ENCODE measurements at places on chromosomes 2 and 18. TPM values are rescaled to one million over a fixed set of nuclear protein-coding genes. Genes with fewer than 3 reads are reported as not detected.

GRCh38 chr2:239137898-239138283, 262.9 kb downstream of the HDAC4 start:
- H3K36me3 ChIP-seq = peaks cover 38% of the 10 kb centered on the region
- no peak for DNase-seq
- H3K4me1 ChIP-seq = no peaks in the 10 kb centered on the region
- no peak overlapping the region for H3K27ac ChIP-seq
- H3K4me3 ChIP-seq = no peak overlapping the region
- H3K27me3 ChIP-seq = no peaks in the 10 kb centered on the region

- H3K4me1 ChIP-seq = no peaks in the 10 kb centered on the region
- DNase-seq = no peak
- peaks cover 4% of the 10 kb centered on the region for H3K27me3 ChIP-seq
- no peaks in the 10 kb centered on the region for H3K36me3 ChIP-seq
- H3K4me3 ChIP-seq = no peak overlapping the region
Observed at GRCh38 chr2:84649487-84650142, 133.3 kb downstream of the DNAH6 start.

DNA sequence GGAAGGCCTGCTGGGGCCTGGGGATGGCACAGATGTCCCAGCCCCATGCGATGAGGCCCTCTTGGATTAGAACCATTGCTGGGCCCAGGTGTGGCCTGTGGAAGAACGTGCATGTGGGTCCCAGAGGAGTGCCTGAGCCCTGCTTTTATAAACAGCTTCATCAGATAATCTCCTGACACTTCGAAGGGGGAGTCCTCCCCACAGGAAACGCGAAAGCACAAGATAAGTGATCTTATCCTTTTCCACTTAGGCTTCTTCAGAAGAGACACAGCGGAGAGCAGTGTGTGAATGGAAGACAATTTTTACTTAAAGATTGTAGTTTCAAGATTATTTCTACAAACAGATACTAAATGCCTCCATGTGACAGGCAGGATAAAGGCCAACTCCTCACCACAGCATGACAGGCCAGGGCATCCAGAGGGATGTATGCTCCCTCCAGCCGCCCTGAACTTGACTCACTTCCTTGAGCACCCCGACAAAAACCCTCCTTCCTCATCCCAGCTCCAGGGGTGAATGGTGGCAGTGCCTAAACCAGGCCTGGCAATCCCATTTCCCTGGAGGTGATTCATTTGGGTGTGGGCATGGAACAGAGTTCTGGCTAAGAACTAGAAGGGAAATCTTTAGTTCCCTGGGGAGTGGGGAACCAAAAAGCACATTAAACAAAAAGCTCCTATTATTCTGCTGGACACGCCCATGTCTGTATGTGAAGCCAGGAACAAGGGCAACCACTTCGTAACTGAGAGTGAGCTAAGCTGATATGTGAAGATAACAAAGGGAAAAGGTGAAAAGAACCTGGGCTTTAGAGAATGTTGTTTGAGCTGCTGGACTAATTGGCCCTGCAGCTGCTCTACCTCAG, 56.2 kb upstream of the TMEM163 start:
- no peak overlapping the region for H3K4me3 ChIP-seq
- H3K27me3 ChIP-seq = no peaks in the 10 kb centered on the region
- H3K36me3 ChIP-seq = no peaks in the 10 kb centered on the region
- no peak overlapping the region for H3K27ac ChIP-seq
- DNase-seq = no peak

DNA sequence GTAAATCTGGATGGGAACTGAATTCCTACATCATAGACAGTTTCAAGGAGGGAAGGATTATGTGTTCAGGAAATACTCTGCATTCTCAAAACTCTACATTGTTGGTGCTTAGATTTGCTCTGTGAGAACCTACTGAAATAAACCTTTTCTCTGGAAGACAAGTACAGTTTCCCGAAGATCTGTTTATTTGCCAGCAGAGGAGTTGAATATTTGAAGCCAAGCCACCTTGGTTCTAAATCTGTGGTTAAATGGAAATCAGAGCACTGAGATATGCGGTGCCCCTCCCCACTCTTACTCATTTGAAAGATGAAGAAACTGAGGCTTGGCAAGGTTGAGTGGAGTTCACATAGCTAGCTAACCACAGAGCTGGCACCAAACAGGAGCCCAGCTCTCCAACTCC, 146.3 kb upstream of the CTAGE1 start:
- peaks cover 47% of the 10 kb centered on the region for H3K27me3 ChIP-seq
- no peak overlapping the region for H3K27ac ChIP-seq
- H3K4me3 ChIP-seq = no peak overlapping the region
- peaks cover 13% of the 10 kb centered on the region for H3K4me1 ChIP-seq

- H3K27ac ChIP-seq = no peak overlapping the region
- peaks cover 4% of the 10 kb centered on the region for H3K36me3 ChIP-seq
- no peak overlapping the region for H3K4me3 ChIP-seq
- no peaks in the 10 kb centered on the region for H3K4me1 ChIP-seq
- peaks cover 2% of the 10 kb centered on the region for H3K27me3 ChIP-seq
Observed at GRCh38 chr2:100494712-100495111, 24.4 kb downstream of the NMS start.

DNA sequence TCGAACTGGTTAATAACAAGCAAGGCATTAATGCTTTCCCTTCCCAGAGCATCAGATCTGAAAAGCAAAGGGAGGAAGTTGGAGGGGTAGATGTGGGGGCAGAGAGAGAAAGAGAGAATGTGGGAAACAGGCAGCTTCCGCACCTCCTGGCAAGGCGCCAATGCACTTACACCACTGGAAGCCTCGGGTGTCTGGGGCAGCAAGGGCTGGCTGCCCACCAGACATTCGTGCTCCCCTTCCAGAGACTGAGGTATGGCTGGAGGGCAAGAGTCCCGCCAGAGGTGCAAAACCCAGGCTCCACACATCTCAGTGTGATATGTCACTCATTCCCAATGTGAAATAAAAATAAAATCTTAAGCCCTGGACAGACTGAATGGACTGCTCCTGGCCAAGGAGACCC, 46.4 kb downstream of the TEX51 start:
- H3K36me3 ChIP-seq = peaks cover 59% of the 10 kb centered on the region
- no peak for DNase-seq
- peaks cover 100% of the 10 kb centered on the region for H3K27me3 ChIP-seq

GRCh38 chr2:188399159-188399558, 107.5 kb downstream of the GULP1 start:
- no peaks in the 10 kb centered on the region for H3K27me3 ChIP-seq
- H3K36me3 ChIP-seq = peaks cover 10% of the 10 kb centered on the region
- no peak for DNase-seq
- peaks cover 42% of the 10 kb centered on the region for H3K4me1 ChIP-seq
- H3K4me3 ChIP-seq = no peak overlapping the region

DNA sequence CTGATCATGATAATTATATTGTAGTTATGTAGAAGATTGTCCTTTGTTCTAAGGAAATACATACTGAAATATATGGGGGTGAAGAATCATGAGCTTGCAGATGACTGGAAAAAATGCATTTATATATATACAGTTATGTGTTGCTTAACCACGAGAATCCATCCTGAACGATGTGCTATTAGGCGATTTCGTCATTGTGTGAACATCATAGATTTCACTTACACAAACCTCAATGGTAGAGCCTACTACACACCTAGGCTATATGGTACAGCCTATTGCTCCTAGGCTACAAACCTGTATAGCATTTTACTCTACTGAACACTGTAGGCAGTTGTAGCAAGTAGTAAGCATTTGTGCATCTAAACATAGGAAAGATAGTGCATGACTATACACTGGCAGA, 2.6 kb upstream of the ACAA2 start:
- H3K27ac ChIP-seq = no peak overlapping the region
- H3K27me3 ChIP-seq = no peaks in the 10 kb centered on the region
- no peak overlapping the region for H3K4me3 ChIP-seq
- H3K36me3 ChIP-seq = peaks cover 7% of the 10 kb centered on the region
- no peak for DNase-seq

DNA sequence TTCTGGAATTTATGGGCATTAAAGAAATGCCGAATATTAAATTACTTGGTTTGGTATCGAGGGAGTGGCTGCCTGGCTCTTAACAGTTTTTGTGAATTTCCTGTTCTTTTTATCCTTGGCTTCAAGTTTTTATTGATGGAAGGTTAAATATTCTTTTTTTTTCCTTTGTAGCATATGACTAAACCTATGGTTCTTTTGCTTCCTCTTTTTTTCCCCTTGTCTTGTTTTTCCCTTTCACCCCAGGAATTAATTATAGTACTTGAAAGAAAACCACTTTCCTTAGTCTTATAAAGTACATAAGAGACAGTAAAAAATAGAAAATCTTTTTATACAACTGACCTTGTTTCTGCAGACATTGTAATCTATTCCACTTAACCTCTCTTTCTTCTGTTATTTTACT, 42.4 kb downstream of the MGAT5 start:
- H3K4me1 ChIP-seq = peaks cover 17% of the 10 kb centered on the region
- no peak overlapping the region for H3K27ac ChIP-seq
- no peak for DNase-seq
- no peaks in the 10 kb centered on the region for H3K27me3 ChIP-seq
- no peaks in the 10 kb centered on the region for H3K36me3 ChIP-seq

DNA sequence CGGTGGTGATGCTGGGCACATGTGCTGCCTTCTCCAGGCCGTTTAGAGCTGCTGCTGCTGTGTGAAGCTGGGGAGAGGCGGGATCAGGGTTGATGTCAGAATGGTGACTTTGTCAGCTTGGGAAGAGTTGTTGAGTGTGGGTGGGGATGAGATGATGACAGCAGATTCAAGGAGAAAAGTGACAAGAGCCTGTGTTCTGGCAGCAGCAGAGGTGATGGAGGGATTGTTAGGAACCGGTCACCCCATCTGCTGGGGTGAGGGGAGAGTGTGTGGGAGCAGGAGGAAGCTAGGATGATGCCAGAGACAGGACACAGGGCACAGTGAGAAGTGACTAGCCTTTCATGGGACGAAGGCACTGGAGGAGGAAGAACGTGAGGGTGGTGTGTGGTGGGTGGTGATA, 345.5 kb downstream of the RNF144A start:
- peaks cover 1% of the 10 kb centered on the region for H3K36me3 ChIP-seq
- H3K27me3 ChIP-seq = no peaks in the 10 kb centered on the region
- DNase-seq = no peak
- no peak overlapping the region for H3K27ac ChIP-seq
- H3K4me3 ChIP-seq = no peak overlapping the region
- H3K4me1 ChIP-seq = peaks cover 10% of the 10 kb centered on the region

DNA sequence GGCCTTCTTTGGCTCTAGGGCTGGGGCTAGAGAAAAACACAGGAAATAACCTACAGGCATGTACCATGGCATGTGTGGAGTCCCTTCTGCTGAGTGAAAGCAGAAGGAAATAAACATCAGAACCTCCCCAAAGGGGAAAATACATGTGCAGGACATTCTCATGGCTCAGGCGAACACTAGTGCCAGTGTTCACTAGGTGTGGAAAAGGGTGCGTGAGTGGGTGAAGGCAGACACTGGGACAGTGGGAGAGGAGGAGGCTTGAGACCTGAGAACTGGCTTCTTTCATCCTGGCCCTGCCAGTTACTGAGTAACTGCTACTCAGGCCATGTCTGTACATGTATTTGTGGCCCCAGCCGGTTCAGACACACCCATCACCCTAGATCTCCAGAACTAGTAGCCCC, 268.2 kb downstream of the PRKCE start:
- no peak overlapping the region for H3K27ac ChIP-seq
- no peak for DNase-seq
- H3K4me3 ChIP-seq = no peak overlapping the region

- no peak overlapping the region for H3K4me3 ChIP-seq
- H3K36me3 ChIP-seq = no peaks in the 10 kb centered on the region
- no peak for DNase-seq
- H3K27ac ChIP-seq = no peak overlapping the region
Observed at GRCh38 chr18:74217476-74218143, 69.3 kb downstream of the TIMM21 start.

DNA sequence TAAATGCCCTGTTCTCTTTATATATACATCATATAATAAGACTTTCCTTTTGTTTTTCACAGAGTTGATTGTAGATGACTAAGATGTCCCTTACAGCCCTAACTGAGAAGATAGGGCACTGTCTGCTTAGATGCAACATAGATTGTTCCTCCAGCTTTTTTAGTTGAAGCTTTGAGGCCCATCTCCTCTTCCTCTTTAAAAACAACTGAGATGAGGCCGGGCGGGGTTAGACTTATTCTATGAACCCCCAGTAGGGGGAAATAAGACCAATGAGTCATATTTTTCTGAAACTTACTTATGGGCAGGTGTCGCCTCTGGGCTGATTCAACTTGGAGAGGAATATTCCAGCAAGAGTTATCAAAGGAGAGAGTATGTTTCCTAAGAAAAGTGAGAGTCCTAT, 84.6 kb downstream of the FBXO15 start:
- peaks cover 8% of the 10 kb centered on the region for H3K4me1 ChIP-seq
- no peak for DNase-seq
- no peak overlapping the region for H3K27ac ChIP-seq
- H3K27me3 ChIP-seq = no peaks in the 10 kb centered on the region
- no peaks in the 10 kb centered on the region for H3K36me3 ChIP-seq
- H3K4me3 ChIP-seq = no peak overlapping the region

DNA sequence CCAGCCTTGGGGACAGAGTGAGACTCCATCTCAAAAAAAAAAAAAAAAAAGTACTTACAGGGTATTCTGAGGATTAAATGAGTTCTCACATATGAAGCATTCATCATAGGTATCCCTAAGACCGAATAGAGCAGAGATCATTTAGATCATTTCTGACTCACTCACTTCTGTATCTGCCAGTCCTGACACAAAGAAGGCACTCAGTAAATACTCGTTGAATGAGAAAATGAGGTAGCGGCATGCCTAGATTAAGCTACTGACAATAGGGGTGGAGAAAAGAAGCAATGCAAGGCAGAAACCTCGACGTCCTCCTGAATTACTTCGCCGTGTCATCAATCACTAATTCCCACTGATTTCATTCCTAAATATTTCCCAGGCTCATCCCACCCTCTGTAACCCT, 103.8 kb downstream of the GREB1L start:
- no peak for DNase-seq
- H3K4me1 ChIP-seq = peaks cover 20% of the 10 kb centered on the region
- peaks cover 10% of the 10 kb centered on the region for H3K27me3 ChIP-seq
- no peak overlapping the region for H3K4me3 ChIP-seq

DNA sequence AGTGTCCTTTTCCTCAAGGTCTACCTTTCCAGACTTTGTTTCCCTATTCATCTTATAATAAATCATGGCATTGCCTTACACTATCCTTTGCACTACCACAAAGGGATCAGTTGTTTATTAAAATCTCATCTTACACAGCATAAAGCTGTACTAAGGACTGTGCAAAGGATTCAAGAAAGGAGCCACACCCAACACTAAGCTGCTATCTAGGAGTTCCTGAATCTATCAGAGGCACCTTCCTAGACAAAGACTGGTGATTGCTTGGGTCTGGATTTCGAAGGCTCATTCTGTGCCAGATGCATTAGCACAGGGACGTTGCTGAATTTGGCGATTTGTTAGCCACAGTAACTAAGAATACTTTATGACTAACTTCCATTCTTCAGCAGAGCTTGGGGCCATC, 412.0 kb downstream of the NUP35 start:
- peaks cover 63% of the 10 kb centered on the region for H3K4me1 ChIP-seq
- H3K27ac ChIP-seq = no peak overlapping the region
- H3K27me3 ChIP-seq = no peaks in the 10 kb centered on the region
- no peak for DNase-seq
- H3K36me3 ChIP-seq = no peaks in the 10 kb centered on the region

The GAREM2 gene
- total RNA-seq = 18.9 TPM

The HAT1 gene
- 50.6 TPM for total RNA-seq

The SCN9A gene
- 8.2 TPM for total RNA-seq

The IL1A gene
- 0.42 TPM for total RNA-seq

The ZSWIM2 gene
- not detected for total RNA-seq

The GAREM1 gene
- total RNA-seq = 7.4 TPM

The TRABD2A gene
- total RNA-seq = 7.5 TPM

The KCNJ3 gene
- 0.69 TPM for total RNA-seq

The MAL gene
- total RNA-seq = 0.22 TPM

The MSTN gene
- not detected for total RNA-seq

The MAIP1 gene
- total RNA-seq = 25.0 TPM
